ENCODE measurements at places on chromosomes 2 and 18.

DNA sequence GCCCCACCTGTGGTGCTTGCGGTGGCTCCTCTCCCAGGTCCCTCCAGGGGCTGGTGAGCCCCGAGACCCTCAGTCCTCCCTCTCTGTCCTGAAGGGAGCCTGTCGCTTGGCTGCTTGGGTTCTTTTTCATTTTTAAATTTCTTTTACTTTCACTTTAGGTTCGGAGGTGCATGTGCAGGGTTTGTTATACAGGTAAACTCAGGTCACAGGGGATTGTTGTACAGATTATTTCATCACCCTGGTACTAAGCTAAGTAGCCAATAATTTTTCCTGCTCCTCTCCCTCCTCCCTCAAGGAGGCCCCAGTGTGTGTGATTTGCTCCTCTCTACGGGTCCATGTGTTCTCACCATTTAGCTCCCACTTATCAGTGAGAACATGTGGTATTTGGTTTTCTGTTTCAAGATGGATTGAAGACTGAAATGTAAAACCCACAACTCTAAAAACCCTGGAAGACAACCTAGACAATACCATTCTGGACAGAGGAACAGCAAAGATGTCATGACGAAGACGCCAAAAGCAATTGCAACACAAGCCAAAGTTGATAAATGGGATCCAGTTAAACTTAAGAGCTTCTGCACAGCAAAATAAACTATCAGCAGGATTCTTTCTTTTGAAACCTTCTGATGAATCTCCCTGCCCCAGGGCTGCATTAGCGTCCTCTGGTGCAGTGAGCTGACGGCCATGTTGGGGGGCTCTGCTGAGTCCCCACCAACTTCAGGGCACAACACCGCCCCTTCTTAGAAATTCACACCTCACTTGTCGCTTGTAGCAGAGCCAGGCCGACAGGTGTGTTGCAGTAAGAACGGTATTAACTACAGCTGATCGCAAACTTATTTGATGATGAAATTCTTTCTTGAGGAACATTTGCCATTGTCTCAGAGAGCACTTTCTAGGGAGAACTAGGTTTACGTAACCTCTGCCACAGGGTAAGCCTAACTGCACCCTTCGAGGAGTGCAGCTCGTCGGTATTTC lies 135.3 kb downstream of the ZNF236 start:
- no peak for DNase-seq

GRCh38 chr2:176490061-176490861 lies 221.0 kb downstream of the MTX2 start:
- DNase-seq: no peak

DNA sequence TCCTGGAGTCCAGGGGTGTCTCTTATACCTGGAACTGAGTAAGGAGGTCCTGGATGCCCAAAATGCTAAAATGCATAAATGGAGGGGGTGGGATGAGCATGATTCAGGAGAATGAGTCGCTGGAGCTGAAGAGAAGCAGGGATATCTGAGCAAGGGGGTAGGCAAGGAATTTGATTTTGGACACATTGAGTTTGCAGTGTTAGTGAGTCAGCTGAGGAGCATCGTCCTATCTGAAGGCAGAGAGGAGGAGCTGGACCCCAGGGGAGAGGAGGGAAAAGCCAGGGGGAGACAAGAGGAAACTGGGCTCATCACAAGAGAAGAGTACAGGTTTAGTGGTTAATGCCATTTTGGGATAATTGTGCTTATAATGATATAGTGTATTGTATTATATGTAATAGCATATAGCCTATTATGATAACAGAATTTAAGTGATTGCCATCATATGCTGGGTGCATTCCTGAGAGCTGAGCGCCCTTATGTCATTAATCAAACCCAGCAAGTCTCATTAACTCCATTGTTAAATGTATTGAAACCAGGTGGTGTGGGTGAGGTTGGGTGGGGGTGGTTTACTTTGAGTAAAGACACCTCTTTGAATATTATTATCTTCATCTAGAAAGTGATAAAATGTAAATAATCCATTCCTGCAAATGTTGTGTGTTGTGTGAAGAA lies 12.4 kb downstream of the EHD3 start:
- DNase-seq: no peak

DNA sequence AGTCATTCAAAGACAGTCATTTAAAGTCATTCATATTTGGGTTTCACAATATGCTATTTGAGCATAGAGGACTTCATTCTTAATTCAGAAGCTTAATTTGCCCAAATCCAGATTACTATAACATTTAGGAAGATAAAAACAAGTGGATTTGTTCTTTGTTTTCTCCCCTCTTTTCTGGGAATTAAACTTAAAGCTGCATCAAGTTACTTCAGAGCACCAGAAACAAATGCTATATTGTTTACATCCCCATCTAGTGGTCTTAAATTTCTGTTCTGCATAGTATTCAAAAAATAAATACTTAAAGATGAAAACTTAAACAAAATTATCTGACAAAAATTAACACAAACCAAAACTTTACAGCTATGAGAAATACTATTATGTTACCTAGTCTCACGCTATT lies 34.7 kb upstream of the MARCHF7 start:
- DNase-seq: no peak

DNA sequence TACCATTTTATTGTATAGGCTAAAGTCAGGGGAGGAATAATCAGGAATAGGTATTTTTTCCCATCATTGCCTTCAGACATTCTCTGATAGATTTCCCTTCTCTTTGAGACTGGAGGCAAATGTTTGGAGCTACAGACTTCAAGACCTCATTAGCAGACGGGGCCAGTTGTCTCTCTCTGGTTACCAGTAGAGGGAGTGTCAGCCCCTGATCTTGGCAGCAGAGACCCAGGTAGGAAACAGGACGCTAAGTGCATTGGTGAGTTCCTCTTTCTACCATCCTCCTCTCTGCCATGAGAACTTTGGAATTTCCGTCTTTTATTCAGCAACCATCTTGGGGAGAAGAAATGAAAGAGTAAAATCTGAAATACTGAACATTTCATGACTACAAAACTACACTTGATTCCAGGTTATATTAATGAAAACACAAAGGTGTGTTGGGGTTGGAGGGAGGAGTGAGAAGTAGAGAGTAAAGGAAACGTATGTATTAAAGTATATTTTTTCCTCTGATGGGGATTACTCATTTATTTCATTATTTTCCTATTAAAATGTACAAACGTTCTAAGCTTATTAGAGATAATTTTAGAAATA lies 186.2 kb upstream of the GCFC2 start:
- DNase-seq: no peak

DNA sequence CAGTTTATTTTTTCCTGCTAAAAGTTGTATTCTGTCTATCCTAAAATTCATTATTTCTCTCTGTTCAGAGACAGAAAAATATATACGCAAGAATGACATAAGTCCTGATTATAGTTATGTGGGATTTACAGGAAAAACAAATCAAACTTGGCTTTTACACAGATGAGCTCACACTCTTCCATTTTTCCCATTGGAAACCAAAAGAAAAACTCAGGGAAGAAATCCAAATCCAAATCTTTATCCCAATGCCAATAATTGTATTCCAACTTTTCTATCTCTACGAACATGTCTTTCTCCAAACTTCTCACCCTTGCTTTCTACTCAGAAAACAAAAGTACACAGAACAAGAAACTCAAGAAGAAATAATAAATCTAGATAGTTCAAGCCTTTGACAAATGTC lies 249.1 kb upstream of the TMEFF2 start:
- no peak for DNase-seq

GRCh38 chr2:228703152-228703551 lies 521.7 kb upstream of the SPHKAP start:
- DNase-seq: no peak

- no peak for DNase-seq
Measured at GRCh38 chr2:44075541-44075940, 79.8 kb upstream of the LRPPRC start.

- DNase-seq: peak; percentile 54
Measured at GRCh38 chr2:196176142-196176738, 4.9 kb upstream of the STK17B start.

DNA sequence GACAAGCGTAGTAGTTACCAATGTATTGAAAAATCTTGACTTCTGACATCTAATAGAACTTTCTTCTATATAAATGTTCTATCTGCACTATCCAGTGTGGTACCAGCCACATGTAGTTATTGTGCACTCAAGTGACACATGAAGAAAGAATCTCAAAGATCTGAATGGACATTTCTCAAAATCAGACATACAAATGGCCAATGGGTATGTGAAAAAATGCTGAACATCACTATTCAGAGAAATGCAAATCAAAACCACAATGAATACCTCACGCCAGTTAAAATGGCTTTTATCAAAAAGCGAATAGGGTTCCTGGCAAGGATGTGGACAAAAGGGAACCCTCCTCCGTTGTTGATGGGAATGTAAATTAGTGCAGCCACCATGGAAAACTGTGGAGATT lies 37.5 kb upstream of the SMCHD1 start:
- DNase-seq: no peak

DNA sequence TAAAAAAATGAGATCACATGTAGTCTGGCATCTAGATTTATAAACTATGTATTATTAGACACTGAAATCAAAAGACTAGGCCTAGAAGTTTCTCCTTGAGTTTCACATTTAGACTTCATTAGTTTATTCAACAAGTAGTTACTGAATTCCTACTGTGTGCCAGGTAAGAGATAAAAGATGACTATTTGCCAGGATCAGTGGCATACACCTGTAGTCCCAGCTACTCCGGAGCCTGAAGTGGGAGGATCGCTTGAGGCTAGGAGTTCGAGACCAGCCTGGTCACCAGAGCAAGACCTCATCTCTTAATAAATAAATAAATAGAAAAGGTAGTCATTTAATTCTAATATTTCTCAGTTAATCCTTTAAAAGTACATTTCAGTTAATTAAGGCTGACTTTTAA lies 2.1 kb downstream of the FAM98A start:
- DNase-seq: no peak

GRCh38 chr2:11298592-11298991 lies 45.8 kb downstream of the ROCK2 start:
- DNase-seq: no peak

- no peak for DNase-seq
Measured at GRCh38 chr2:130371723-130372054, 15.8 kb downstream of the PTPN18 start.

GRCh38 chr18:58860747-58861231 lies 3.9 kb upstream of the ZNF532 start:
- DNase-seq: no peak
